A549 treated with Mapracorat at 1 μM for 4 hours (cell line): ENCODE measurements at places on chromosomes 7 and 10. TPM values are rescaled to one million over a fixed set of nuclear protein-coding genes. Genes with fewer than 3 reads are reported as not detected.

SPAG6 gene
- not detected in 5 replicates for total RNA-seq

DENND10 gene
- total RNA-seq = 48.9 to 59.0 TPM (median 57.9 TPM) in 5 replicates

NPSR1 gene
- not detected in 5 replicates for total RNA-seq

OGDHL gene
- 0.16 to 0.46 TPM (median 0.25 TPM) in 5 replicates for total RNA-seq

NEUROD6 gene
- not detected in 5 replicates for total RNA-seq

GDF10 gene
- total RNA-seq = 0.06 to 0.07 TPM in 2 of 5 replicates, not detected in the others

RAB19 gene
- not detected in 5 replicates for total RNA-seq

EPC1 gene
- total RNA-seq = 17.3 to 20.0 TPM (median 18.0 TPM) in 5 replicates

TCTN3 gene
- total RNA-seq = 40.7 to 43.5 TPM (median 43.4 TPM) in 5 replicates

GJD4 gene
- 0.08 to 0.10 TPM in 2 of 5 replicates, not detected in the others for total RNA-seq

SPAM1 gene
- total RNA-seq = not detected in 5 replicates

ZNF862 gene
- total RNA-seq = 2.4 to 3.1 TPM (median 2.9 TPM) in 5 replicates

PRKG1 gene
- total RNA-seq = not detected in 5 replicates

SH2D4B gene
- total RNA-seq = 0.05 to 0.09 TPM (median 0.07 TPM) in 3 of 5 replicates, not detected in the others

PLEKHS1 gene
- total RNA-seq = 0.04 to 0.06 TPM (median 0.05 TPM) in 3 of 5 replicates, not detected in the others

EEF1AKMT2 gene
- total RNA-seq = 14.1 to 20.1 TPM (median 16.8 TPM) in 5 replicates

UPK3B gene
- 10.7 to 19.4 TPM (median 17.7 TPM) in 5 replicates for total RNA-seq

HOXA9 gene
- 0.41 to 1.4 TPM (median 0.73 TPM) in 5 replicates for total RNA-seq

DNAH11 gene
- 0.04 to 0.43 TPM (median 0.20 TPM) in 5 replicates for total RNA-seq

UTF1 gene
- not detected in 5 replicates for total RNA-seq

HGF gene
- total RNA-seq = 0.02 TPM in 1 of 5 replicates, not detected in the others

NXPH1 gene
- total RNA-seq = not detected in 5 replicates

METTL27 gene
- total RNA-seq = 6.3 to 12.0 TPM (median 10.8 TPM) in 5 replicates

GPR85 gene
- not detected in 5 replicates for total RNA-seq

POLR2J2 gene
- 0.45 to 0.89 TPM (median 0.81 TPM) in 4 of 5 replicates, not detected in the other for total RNA-seq

CFAP58 gene
- 0.11 to 0.24 TPM (median 0.15 TPM) in 5 replicates for total RNA-seq

SH3PXD2A gene
- total RNA-seq = 0.80 to 1.6 TPM (median 1.3 TPM) in 5 replicates

TMEM130 gene
- total RNA-seq = 0.27 to 0.59 TPM (median 0.37 TPM) in 5 replicates

AKR1E2 gene
- total RNA-seq = 4.9 to 8.0 TPM (median 5.6 TPM) in 5 replicates

AGFG2 gene
- 26.8 to 45.2 TPM (median 37.4 TPM) in 5 replicates for total RNA-seq

OR9A2 gene
- total RNA-seq = not detected in 5 replicates

GGCT gene
- total RNA-seq = 67.8 to 83.9 TPM (median 73.8 TPM) in 5 replicates

TET1 gene
- 0.41 to 0.65 TPM (median 0.56 TPM) in 5 replicates for total RNA-seq
